M059J (cell line): ENCODE measurements at places on chromosomes 7 and 10.

DNA sequence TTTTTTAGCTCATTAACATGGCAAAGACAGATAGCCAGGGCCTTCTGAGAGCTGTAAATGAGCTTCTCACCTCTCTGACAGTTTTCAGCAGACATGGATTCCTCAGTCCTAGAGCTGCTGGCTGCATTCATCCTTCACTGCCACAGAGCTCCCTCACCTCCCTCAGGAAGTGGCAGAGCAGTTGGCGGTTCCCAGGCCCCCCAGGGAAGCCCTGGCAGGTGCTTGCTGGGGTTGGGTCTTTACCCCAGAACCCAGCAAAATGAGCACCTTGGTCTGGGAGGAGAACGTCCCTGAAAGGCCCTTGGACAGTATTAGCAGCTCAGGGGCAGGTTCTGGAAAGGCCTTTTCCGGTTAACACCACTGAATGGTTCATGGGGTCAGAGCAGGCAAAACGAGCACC, 288.0 kb downstream of the PTPRN2 start:
- DNase-seq = no peak

GRCh38 chr10:3785851-3786271, 852 bp upstream of the KLF6 start:
- DNase-seq = peak; percentile 37

- DNase-seq = peak; percentile 42
These were observed 120.1 kb downstream of the ARHGAP12 start for GRCh38 chr10:31808258-31809218.

GRCh38 chr7:2644220-2644561, 12.4 kb downstream of the TTYH3 start:
- no peak for DNase-seq

DNA sequence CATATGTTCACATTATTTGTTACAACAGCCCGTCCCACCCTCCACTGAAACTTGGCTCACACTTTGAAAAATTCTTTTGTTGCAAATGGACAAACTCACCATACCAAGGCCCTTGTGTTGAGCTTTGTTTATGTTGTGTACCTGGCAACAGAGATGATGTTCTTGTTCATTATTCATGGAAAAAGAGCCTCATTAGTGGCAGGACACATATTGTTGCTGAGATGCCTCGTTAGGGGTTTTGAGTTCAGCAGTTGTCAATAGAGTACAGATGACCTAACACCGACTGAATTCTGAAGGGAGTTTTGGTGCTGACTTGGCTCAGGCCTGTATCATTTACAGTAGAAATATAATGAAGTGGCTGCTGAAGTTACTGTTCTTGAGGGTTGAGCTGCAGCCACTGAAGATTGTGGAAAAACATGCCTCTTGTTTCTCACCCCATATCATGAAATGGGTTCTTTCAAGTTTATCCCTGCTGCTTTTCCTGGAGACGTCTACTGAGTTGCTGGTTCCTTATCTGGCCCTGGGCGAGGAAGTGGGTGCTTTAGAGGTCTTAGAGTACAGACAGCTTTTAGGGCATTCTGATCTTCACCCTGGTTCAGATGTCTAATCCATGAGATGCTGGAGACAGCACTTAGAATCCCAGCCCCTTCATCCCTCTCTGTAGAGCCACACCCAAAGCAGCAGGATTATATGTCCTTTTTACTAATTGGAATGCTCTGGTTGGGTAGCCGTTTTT, 149.7 kb downstream of the WNT2 start:
- DNase-seq = peak; percentile 40

GRCh38 chr10:86753051-86753450, 3.4 kb upstream of the BMPR1A start:
- DNase-seq = no peak
